ENCODE measurements at places on chromosomes 13 and 19.

DNA sequence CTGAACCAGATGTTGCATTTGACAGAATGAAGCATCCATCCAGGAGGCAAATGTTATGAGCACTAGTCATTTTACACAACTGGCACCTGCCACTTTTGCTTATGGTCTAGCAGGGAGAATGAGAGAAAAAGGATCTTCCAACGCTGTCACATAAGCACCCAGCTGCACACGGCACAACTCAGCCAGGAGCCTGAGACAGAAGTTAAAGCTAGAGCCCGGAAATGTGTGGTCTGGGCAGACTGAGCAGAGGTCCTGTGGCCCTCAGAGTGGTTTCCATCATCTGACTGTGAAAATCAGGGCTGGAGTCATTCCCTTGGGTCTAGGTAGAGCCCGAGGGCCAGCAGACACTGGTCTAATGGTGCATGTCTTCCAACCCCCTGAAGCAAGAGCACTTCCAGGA is 78.4 kb upstream of the XPO4 start:
- no peak for DNase-seq

DNA sequence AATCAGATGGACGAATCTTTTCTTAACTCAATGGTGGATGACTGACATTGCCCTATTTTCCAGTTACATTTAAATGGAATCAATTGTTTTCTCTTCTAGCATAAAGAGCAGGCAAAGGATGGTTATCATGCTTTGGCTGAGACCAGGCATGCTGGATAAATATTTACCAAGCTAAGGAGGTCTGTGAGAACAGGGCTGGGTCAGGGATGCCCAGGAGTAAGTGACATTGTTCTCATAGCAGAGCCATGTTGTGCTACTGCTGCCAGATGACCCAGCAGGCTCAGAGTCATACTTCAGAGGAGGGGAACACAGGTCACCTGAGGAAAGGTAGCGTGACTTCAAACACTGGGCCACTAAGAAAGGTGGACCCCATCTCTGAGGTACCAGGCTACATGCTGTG is 116.0 kb upstream of the RNF113B start:
- no peak for DNase-seq

DNA sequence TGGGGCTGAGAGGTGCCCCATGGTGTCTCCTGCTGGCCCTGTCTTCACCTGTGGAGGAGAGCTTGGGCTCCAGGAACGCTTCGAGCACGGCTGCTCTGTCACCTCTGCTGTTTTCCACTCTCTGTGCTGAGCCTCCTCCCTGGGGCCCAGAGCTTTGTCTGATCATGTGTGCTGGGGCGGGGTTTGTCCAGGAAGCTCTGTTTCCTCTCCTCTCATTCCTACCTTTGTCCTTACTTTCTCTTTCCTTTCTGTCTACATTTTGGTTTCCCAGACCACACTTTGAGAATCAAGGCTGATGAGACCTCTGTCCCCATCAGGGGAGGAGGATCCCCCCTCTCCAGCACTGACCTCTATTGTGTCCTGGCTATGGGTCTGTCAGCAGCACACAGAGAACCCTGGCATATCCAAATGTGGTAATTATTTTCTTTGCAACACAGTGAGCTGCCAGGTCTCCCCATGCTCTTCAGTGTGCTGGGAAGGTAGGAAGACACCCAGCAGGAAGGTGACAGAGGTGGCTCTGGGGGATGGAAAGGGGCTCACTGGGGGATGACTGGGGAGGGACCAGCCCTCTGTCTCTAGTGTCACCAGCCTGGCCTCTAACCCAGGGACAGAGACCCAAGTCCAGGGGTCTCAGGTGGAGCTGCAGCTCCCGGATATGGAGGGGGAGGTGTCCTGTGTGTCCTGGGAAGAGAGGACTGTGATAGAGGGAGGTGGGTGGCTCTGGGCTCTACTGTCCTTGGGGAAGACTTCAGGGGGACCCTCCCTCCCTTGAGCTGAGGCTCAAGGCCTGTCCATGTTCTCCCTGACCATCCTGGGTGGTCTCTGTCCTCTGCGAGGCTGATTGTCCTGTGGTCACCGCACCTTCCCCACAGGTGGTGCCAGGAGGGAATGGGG is at the start of gene CEACAM1:
TSS of gene CEACAM1 (minus strand) at position 128 of the 894 bp plus-strand sequence. CDS start at position 21, 107 bp downstream.
- no peak for DNase-seq

- no peak for DNase-seq
These were observed 351.2 kb upstream of the ARGLU1 start for GRCh38 chr13:106919133-106919532.

GRCh38 chr19:44635581-44636438 is 7.9 kb upstream of the PVR start:
- DNase-seq = no peak

DNA sequence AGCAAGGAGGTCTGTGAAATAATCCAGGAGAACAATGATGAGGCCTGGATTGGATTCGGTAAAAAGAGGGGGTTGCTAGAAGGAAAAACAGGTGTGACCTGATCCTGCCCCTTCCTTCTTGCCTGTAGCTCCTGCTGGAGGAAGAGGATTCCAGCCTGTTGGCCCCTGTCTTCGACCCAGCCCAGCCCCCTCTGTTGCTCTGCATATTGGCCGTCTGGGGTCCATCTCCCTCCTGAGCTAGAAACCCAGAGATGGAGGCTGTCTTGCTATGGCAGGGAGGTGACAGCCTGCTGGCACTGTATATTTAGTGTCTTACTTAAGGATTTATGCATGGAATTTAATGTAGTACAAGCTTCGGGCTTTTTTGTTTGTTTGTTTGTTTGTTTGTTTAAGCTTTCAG is 6.6 kb downstream of the DMRTC2 start:
- DNase-seq = no peak

DNA sequence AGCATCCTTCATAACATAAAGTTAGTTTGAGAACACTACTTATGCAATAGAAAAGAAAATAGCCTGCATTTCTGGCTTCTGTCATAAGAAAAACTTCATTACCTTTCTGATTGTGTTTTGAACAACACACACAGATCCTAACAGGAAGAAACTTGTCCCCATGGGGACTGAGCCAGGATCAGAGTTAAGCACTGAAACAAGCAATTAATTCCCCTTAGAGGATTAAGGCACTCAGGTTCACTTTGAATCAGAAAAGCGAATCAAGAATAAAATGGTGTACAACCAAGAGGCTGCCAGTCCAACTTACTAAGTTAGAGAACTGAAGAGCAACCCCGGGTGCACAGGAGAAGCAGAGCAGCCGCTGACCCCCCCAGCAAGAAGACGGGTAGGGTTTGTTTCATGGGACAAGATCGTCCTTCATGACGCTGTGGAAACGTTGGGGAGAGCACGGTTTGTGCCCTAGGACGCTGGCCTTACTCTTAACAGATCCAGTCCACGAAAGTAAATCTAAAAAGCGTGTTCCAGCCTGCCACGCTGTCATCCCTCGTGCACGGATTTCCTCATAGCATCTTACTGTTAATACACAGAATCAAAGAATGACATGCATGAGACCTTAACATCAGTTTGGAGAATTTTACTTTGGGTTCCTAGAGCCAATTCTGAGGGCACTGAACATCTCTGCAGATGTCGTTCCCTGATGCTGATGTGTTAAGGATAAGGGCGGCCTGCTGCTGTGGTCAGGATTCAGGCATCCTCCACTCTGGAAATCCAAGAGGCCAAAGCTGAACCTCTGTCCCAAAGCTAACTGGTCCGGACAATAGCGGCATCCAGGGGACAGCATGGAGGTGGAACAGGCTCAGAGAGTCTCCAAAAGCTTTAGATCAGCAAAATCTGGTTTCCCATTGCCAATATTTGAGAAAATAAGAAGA is 46.4 kb downstream of the GGACT start:
- DNase-seq = no peak

DNA sequence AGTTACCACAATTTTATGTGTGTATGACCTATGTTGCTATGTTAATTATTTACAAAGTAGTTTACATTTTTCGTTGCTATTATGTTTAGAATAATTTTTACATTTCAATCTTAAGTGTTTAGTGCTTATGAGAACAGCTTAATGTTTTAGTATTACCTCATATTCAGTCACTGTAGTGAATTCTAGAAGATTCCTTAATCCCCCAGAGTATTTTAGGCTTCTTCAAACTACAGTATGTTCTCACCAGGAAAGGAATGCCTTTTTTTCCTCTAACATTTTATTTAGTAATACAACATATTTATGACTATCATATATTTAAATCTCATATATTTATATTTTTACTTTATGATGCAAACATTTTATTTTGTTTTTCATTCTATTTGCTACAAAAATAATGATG is 612.1 kb upstream of the KLHL1 start:
- no peak for DNase-seq

DNA sequence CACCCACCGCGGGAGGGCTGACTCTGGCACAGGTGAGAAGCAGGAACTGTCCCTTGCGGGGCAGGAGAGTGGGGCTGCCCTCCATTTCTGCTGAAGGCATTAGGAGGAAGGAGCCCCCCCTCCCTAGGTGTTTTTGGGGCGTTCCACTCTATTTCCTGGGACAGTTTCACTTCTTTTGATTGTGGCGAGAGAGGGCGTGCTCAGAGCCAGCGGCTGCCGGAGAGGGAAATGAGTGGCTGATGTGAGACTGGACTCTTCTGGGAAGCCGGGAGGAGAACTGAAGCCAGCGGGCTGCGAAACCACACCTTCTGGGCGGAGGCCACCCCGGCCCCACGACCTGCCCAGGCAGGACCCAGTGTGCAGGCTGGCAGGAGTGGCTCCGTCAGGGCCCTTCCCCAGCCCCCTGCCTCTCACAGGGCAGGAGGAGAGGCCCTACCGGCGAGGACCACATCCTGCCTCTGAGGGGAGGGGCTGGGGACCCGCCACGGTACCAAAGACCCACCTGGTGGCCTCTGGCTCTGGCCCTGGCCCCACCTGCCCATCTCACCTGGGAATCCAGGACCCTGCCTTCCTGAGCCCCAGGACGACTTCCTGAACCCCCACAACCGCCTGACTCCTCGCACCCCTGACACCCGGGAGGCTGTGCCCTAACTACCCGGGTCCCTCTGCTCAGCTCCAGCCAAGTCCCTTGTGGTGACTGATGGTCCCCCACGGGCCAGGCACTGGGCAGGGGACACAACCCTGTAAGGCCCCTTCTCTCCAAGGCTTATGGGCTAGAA is 25.9 kb downstream of the MPND start:
- no peak for DNase-seq

- DNase-seq = no peak
These were observed 23.1 kb downstream of the TBC1D4 start for GRCh38 chr13:75458696-75459422.

DNA sequence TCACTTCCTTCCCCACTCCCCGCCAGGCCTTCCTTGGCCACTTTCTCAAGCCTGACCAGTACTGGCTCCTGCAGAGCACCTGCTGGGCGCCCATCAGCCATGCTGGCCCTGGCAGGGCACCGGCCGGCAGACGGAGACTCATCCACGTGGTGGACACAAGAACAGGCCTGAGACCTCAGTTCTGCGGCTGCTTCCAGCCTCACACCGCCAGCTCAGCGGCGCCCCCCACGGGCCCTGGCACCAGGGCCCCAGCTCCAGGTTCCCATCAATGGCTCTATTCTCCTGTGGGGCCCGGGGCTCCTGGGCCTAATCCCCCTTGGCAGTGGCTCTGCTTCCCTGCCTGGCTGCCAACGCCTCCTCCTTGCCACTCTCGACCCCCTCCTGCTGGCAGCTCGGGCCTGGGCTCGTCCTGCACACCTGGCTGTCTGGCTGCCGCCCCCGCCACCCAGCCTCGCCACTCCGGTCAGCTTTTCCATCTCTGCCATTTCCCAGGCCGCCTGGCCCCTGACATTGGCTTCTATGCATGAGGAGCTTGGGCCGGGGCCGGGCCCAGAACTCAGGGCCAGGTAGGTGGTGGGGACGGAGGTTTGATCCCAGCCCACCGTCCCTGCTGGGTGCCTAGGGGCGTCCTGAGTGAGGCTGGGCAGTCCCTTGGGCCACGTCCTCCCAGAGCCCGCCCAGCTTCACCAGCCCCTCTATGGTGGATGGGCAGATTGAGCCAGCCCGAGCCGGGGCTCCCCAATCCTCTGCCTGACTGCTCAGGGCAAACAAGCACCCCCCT is 6.2 kb downstream of the NDUFA11 start:
- no peak for DNase-seq

DNA sequence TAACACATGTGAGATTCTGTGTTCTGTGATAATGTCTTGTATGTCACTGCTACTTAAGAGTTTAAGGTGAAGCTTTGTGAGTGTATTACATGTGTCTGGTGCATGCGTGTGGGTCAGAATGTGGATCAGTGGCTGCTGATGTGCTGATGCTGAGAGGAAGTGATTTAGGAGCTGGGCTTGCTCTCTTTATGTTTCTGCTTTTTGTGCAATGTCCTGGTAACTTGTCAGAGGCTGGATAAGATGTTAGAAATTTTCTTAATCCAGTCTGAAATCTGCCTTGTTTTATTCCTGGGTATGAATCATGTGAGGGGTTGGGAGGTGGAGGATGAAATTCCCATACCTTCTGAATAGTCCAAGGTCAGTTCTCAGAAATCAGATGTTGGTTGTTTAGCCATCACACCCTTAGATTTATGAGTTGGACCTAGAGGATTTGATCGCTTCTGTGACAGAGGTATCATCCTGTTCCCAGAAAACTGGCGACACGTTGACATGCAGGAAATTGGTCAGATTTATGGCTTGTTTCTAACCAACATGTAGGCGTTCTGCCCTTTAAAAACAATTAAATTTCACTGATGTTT is 24.5 kb upstream of the CXCL17 start:
- DNase-seq = no peak

- no peak for DNase-seq
These were observed 46.3 kb downstream of the URI1 start for GRCh38 chr19:29988351-29988750.

DNA sequence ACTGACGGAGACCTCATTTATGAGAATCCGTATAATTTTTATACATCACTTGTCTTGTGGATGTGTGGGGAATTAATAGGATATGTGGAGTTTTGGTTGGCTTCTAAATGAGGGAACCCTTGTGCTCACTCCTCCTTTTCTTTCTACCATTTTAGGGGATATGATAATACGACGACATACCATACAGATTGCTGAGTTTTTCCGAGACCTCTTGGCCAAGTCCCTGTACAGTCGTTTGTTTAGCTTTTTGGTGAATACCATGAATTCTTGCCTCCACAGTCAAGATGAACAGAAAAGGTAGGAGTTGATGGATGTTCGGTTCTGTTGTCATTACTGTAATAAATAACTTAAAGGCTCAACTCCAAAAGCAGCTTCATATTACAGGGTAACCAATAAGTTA is 335.2 kb downstream of the MYO16 start:
- no peak for DNase-seq

- DNase-seq = peak; percentile 67
These were observed 22.5 kb upstream of the NFIC start for GRCh38 chr19:3343619-3344502.

DNA sequence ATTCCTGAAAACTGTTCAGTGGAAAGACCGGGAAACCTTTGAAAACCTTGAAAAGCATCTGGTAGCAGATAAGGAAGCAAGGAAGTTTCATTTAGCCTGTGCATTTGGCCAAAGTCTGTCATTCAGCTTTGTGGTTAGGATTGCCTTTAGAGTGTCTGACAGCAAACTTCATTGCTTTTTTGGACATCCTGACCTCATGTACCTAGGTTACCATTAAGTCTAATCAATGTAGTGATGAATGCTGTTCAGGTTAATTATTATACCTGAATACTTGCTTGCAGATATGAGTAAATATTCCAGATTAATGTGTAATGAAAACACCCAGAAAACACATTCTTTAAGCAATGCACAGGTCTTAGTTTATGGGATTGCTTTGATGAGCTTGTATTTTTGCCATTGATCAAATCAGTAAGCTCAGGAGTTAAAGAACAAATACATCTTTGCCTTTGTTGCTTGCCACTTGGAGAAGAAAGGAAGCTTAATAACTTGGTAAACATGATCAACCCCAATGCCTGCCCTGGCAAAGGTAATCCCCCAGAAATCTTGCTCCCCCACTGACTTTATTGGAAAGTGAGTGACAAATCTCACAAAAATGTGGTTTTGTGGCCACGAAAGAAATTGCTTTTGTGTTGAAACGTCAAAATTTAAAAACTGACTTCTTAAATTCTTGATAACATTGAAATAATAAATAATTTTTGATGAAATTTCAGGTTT is 87.4 kb downstream of the SLC15A1 start:
- no peak for DNase-seq

All from AG09319 (cell line).